ENCODE measurements at places on chromosomes 5 and 9.

- H3K4me1 ChIP-seq = peaks cover 30% of the 10 kb centered on the region
- H3K36me3 ChIP-seq = peaks cover 14% of the 10 kb centered on the region
- H3K27me3 ChIP-seq = no peaks in the 10 kb centered on the region
- peak overlapping the region; percentile 52 for H3K27ac ChIP-seq
- H3K4me3 ChIP-seq = no peak overlapping the region
These were observed 41.9 kb downstream of the ST8SIA4 start for GRCh38 chr5:100861148-100861547.

DNA sequence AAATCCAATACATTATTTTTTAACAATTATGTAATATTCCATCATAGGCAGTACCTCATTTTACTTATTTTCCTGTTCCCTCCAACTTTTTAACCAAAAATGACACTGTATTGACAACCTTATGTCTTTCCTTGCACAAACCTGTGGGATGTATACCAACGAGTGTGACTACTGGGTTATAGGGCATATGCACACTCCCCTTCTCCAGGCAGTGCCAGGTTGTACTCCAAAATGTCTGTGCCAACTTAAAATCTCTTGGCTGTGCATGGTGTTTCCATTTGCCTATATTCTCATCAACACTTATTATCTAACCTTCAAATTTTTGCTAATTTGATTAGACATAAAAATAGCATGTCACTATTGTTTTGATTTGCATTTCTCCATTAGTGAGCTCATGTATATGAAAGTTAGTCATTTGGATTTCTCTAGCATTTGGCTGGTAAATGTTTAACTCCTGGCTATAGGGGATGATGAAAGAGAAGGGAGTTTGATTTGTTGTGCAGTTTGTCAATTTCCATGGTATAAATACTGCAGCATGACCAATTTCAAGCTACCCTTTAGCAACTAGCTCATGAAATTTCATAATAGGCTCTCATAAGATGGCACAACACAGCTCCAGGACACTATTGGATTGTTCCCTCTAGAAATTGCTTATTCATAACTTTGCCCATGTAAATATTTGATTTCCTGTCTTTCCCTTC lies 129.9 kb downstream of the BAAT start:
- no peak overlapping the region for H3K4me3 ChIP-seq
- no peak overlapping the region for H3K27ac ChIP-seq
- no peaks in the 10 kb centered on the region for H3K36me3 ChIP-seq
- no peaks in the 10 kb centered on the region for H3K4me1 ChIP-seq

GRCh38 chr9:117205806-117206205 lies 209.1 kb downstream of the ASTN2 start:
- no peaks in the 10 kb centered on the region for H3K36me3 ChIP-seq
- no peaks in the 10 kb centered on the region for H3K4me1 ChIP-seq
- no peak overlapping the region for H3K4me3 ChIP-seq
- DNase-seq = no peak
- no peak overlapping the region for H3K27ac ChIP-seq
- no peaks in the 10 kb centered on the region for H3K27me3 ChIP-seq

- no peaks in the 10 kb centered on the region for H3K36me3 ChIP-seq
- H3K4me3 ChIP-seq = no peak overlapping the region
- peaks cover 2% of the 10 kb centered on the region for H3K27me3 ChIP-seq
These were observed 93.0 kb downstream of the IRX2 start for GRCh38 chr5:2658447-2658846.

GRCh38 chr9:137739371-137740309 lies 120.8 kb downstream of the EHMT1 start:
- peak overlapping the region; percentile 14 for H3K4me3 ChIP-seq
- H3K36me3 ChIP-seq = no peaks in the 10 kb centered on the region
- H3K27me3 ChIP-seq = no peaks in the 10 kb centered on the region
- DNase-seq = no peak

- peaks cover 2% of the 10 kb centered on the region for H3K36me3 ChIP-seq
- H3K4me3 ChIP-seq = no peak overlapping the region
- H3K4me1 ChIP-seq = peaks cover 47% of the 10 kb centered on the region
- DNase-seq = no peak
These were observed 47.2 kb downstream of the SGTB start for GRCh38 chr5:65674749-65675148.

DNA sequence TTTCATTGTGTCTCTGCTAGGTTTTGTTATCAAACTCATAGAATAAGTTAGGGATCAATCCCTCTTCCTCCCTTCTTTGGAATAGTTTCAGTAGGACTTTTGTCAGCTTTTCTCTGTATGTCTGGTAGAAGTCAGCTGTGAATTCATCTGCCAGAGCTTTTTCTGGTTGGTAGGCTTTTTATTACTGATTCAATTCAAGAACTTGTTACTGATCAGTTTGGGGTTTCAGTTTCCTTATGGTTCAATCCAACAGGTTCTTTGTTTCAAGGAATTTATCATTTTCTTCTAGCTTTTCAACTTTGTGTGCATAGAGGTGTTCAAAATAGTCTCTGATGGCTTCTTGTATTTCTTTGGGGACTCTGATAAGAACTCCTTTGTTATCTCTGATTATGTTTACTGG lies 221.7 kb downstream of the FGF10 start:
- H3K36me3 ChIP-seq = no peaks in the 10 kb centered on the region
- H3K4me1 ChIP-seq = no peaks in the 10 kb centered on the region
- no peak overlapping the region for H3K4me3 ChIP-seq
- no peaks in the 10 kb centered on the region for H3K27me3 ChIP-seq

GRCh38 chr5:139634028-139634325 lies 14.2 kb upstream of the CXXC5 start:
- peaks cover 28% of the 10 kb centered on the region for H3K4me1 ChIP-seq
- H3K4me3 ChIP-seq = no peak overlapping the region
- no peak overlapping the region for H3K27ac ChIP-seq
- H3K36me3 ChIP-seq = no peaks in the 10 kb centered on the region
- H3K27me3 ChIP-seq = no peaks in the 10 kb centered on the region

DNA sequence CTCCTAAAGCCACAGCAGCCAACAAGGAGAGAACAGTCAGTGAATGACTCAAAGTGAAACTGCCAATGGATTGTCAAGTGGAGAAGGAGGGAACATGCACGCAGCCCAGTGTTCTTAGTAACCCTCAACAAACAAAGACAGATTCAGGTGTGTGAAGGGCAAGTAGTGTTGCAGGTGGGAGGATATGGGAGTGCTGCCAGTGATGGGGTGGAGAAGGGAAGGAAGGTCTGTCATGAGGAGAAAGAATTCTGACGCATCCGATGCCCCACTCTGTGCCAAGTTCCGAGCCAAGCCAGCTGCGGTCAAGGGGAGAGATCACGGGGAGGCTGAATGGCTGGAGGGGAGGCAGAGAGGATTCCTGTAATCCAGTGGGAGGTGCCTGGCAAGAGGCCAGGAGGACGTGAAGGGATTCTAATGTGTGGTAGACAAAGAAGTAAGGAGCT lies 56.5 kb downstream of the CAST start:
- H3K27me3 ChIP-seq = no peaks in the 10 kb centered on the region
- no peak for DNase-seq
- H3K36me3 ChIP-seq = no peaks in the 10 kb centered on the region
- peaks cover 40% of the 10 kb centered on the region for H3K4me1 ChIP-seq
- H3K4me3 ChIP-seq = no peak overlapping the region

DNA sequence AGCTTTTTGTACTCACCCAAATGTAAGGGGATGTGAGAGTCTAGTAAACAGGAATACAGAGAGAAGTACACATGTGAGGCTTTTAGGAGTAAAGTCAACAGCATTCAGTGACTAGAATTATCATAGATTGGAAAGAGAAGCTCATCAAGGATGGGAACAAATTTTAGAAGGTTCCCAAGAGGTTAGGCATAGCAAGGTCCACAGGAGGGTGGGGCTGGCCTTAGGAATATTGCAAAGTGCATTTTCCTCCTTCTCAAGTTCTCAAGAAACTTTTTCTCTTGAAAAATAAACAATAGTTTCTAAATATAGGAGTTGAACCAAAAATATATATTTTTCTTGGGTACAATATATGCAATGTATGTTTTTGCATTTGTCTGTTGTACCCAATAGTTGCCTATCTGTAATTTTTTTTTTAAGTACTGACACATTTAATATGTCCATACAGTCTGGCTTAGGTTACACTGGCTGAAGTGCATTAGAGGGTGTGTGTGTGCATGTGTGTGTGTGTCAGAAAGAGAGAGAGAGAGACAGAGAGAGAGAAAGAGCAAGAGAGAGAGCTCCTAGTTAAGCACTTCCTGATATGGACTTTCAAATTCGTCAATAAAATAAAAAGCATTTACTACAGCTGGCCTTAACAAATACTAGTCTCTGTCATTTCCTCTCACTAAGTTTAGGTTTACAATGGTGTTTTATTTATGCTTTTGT lies 62.2 kb downstream of the SNX18 start:
- peaks cover 3% of the 10 kb centered on the region for H3K4me1 ChIP-seq
- no peaks in the 10 kb centered on the region for H3K27me3 ChIP-seq
- H3K27ac ChIP-seq = peak overlapping the region; percentile 4

- DNase-seq = no peak
- H3K4me1 ChIP-seq = peaks cover 87% of the 10 kb centered on the region
- no peaks in the 10 kb centered on the region for H3K36me3 ChIP-seq
- no peak overlapping the region for H3K4me3 ChIP-seq
- peak overlapping the region; percentile 66 for H3K27ac ChIP-seq
These were observed 17.6 kb upstream of the LCP2 start for GRCh38 chr5:170315154-170315553.

DNA sequence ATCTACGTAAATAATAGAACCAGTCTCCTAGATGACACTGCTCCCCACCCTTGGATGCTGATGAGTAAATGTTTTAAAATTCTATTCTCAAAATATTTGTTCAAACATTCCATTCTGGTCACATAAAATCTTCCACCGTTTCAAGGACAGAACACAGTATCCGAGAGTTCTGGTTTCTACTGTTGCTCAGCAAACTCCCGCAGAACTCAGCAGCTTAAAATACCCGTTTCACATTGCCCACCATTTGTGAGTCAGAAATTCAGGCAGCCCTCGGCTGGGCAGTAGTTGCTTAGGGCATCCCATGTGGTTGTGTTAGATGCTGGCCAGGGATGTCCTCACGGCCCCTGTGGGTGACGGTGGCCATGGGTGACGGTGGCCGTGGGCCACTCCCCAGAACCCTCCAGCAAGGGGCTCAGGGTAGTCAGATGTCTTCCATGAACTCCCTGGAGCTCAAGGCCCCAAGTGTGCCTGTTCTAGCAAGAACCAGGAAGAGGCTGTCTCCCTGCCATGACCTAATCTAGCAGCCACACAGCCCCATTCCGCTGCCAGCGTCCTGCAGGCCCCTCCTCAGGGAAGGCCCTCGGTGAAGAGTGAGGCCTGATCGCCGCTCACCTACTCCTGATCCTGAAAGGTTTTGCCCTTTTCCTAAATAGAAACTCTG lies 17.4 kb downstream of the MGAT1 start:
- H3K36me3 ChIP-seq = no peaks in the 10 kb centered on the region
- DNase-seq = no peak
- H3K4me1 ChIP-seq = peaks cover 62% of the 10 kb centered on the region
- H3K27me3 ChIP-seq = no peaks in the 10 kb centered on the region
- no peak overlapping the region for H3K4me3 ChIP-seq

DNA sequence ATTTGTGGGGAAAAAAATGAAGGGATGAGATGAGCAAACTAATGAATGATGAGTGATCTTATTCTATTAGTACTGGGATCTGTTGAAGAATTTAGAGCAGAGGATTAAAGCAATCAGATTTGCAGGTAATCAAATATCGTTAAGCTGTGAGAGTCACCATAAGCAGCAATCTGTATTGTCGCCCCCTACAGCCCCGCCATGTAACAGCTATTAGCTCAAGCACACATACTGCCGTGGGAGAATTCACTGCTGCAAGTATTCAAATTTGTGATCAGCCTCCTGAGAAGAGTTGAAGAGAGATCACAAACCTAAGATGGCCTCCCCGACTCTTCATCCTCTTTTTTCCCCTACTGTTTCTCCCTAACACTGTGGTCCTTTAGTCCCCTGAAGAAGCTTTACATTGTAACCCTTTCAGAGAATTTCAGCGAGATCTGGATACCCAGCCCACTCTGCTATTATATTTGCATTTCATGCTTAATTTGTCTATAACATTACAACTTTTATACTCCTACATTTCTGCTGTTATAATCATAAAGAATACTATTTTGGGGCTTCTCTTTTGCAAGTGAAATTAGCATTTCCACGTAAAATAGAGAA lies 28.5 kb upstream of the PHF24 start:
- peaks cover 57% of the 10 kb centered on the region for H3K27me3 ChIP-seq

All from naive thymus-derived CD8-positive, alpha-beta T cell (primary cell).